ENCODE measurements at places on chromosomes 5 and 9. TPM values are rescaled to one million over a fixed set of nuclear protein-coding genes. Genes with fewer than 3 reads are reported as not detected.
A peak's percentile ranks its signal among the peaks of the same experiment; 100 is the strongest.

DNA sequence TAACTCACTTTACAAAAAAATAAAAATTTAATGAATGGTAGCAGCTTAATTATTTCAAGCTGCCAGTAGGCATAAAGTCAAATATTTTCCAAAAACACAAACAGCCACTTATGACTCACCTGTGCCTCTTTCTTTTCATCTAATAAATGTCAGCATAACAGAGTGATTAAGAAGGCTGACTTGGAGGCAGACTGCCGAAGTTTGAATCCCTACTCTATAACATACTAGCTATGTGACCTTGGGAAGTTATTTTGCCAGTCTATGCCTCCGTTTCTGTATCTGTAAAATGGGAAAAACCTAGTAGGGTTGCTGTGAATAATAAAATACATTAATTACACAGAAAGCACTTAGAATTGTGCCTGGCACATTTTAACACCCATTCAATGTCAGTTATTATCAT, 33.8 kb downstream of the FANCC start:
- no peak for DNase-seq

DNA sequence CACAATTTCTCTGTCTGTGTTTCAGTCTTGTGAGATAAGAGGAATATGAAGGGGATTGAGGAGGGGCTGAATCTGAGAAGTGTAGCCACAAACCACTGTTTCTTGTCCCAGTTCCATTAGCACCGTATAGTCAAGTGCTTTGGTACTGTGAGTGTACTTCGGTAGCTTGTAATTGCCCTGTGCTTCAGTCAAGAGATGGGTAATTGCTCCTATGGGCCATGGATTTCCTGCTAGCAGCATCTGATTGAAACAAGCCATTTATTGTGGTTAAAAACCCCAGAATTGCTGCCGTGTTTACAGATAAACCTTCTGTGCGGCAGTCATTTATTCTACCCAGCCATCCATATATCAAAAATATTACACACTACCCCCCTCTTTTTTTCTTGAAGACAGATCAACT, 98.6 kb downstream of the MAT2B start:
- no peak for DNase-seq

DNA sequence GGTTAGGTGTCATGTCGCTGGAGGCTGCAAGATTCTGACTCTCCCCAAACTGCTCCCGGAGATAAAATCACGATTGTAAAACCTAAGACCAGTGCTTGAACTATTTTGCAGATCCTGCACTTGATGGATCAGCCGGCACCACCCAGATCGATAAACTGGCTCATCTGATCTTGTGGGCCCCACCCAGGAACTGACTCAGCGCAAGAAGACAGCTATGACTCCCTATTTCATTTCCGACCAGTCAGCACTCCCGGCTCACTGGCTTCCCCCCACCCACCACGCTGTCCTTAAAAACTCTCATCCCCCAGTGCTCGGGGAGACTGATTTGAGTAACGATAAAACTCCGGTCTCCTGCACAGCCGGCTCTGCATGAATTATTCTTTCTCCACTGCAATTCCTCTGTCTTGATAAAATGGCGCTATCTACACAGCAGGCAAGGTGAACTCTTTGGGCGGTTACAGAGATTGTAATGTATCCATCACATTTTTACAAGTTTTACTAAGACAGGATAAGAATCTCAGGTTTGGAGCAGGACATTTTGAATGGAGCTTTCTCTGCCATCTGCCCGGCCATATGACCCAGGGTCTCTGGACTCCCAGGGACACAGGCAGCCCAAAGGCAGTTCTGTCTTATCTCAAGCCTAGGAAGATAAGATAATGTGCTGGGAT, 10.6 kb upstream of the PPP1R26 start:
- DNase-seq = no peak

The TAF11L5 gene
- not detected for total RNA-seq

DNA sequence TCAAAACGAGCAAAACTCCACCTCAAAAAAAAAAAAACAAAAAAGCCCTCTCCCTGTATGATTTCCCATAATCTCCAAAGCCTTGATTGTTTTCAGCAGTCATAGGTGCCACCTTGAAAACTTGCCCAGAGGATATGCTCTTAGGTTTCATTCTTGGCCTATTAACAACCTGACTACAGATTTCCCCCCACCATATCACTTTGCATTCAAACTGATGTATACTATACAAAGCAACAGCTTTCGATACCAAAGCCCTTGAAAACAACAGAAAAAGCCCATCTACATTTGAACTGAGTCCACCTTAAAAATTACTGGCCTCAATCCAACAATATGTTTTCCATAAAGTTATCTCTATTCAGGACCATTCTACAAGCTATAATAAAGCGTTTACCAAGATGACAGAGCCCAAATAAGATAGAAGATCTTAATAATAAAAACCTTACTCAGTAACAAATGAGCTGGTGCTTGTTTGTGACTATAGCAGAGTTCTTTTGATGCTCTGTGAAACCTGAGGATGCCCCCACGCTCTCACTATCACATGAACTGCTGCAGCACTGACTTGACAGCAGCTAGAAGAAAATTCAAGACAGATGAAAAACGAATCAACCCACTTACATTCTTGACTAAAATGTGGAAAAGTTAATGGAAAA, 44.4 kb downstream of the FNBP1 start:
- DNase-seq = no peak

The BTNL3 gene
- not detected for total RNA-seq

The FOXD4L5 gene
- total RNA-seq = not detected

The UBAC1 gene
- 53.4 TPM for total RNA-seq

The INSL4 gene
- 0.13 TPM for total RNA-seq

- DNase-seq = no peak
These were observed 12.5 kb downstream of the TMEM8B start for GRCh38 chr9:35841645-35841900.

DNA sequence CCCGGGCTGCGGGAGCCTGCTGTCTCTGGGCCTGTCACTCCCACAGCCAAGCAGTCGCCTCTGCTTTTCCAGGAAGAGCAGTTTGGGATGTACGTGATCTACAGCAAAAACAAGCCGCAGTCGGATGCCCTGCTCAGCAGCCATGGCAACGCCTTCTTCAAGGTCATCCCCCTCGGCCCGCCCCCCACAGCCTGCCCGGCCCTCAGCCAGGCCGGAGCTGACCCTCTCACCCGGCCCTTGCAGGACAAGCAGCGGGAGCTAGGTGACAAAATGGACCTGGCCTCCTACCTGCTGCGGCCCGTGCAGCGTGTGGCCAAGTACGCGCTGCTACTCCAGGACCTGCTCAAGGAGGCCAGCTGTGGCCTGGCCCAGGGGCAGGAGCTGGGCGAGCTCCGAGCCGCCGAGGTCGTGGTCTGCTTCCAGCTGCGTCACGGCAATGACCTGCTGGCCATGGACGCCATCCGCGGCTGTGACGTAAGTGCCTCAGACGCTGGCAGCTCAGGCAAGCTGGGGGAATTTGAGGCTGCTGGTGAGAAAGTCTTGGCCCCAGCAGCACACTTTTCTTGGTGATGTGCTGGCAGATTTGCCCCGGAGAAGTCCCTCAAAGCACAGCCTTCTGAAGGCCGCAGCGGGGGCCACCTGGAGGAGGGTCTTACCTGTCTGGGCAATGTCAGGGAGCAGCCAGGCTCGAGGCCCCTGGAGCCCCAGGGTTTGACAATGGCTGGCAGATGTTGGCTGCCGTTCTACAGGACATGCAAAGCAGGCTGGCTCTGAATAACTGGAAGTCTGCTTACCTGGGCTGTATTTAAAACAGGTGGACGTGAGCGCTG, 20.1 kb upstream of the LRRC14B start:
- DNase-seq = no peak

DNA sequence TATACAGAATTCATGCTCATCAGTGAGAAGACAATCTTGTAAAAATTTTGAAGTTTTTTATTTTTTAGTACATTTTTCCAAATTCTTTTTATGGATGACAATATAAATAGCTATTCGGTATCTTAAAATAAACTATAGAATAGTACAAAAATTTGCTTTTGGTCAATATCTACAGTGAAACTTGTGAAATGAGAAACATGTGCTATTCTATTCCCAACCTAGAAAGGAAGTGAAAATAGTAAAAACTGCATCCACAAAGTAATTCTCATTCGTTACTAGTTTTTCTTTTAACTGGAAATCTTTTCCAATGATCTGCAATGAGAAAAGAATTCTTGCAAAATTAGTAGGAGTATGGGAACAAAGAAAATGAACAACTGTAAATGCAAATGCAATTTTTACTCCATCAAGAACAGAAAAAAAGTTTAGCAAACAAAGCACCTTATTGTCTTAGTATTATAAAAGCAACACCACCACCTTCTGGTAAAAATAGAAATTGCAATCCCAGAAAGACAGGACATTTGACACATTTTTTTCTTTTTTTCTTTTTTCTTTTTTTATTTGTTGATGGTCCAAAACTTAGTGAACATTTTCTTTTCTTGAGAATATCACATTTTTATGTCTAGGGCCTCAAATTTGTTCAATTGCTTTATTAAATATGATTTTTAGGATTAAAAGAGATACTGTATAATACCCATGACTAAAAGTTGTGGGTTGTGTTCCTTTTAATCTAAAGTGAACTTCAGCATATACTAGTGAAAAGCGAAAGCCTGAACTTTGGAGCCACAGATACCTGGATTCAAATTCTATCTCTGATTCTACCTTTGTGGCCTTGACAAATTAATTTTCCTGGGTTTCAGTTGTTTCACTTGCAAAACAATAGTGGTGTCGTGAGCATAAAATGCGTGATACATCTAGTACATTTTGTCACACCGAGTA, 72.3 kb downstream of the SLCO4C1 start:
- peak; percentile 81 for DNase-seq

DNA sequence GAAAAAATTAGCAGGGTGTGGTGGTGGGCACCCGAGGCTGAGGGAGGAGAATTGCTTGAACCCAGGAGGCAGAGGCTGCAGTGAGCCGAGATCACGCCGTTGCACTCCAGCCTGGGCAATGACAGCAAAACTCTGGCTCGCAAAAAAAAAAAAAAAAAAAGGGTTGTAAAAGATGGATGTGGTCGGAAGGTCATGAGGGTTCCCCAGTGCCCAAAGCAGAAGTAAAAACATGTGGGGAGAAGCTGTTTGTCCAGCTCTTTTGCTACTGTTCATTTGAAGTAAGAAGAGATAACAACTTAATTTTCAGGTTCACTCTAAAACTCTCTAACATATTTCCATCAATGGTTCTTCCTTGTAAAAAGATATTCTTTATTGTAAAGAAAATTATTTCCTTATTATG, 57.1 kb upstream of the GOLPH3 start:
- no peak for DNase-seq

The IL31RA gene
- total RNA-seq = not detected

DNA sequence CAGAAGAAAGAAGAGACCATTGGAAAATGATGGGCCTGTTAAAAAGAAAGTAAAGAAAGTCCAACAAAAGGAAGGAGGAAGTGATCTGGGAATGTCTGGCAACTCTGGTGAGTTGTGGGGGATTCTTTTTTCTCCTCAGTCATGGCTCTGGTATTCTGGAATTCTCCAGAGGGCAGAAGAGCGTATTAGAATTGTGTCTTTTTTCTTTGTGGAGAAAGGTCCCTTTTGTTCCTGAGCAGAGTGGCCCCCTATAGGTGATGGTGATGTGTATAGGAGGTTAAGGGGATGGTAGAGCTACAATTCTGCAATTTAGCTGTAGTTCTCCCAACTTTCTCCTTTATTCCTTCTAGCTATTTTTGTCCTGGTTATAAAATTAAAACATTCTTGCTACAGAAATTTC, 1.6 kb upstream of the DHFR start:
- DNase-seq = peak; percentile 64

- DNase-seq = peak; percentile 94
These were observed 60.1 kb upstream of the ZNF608 start for GRCh38 chr5:124806373-124807077.

DNA sequence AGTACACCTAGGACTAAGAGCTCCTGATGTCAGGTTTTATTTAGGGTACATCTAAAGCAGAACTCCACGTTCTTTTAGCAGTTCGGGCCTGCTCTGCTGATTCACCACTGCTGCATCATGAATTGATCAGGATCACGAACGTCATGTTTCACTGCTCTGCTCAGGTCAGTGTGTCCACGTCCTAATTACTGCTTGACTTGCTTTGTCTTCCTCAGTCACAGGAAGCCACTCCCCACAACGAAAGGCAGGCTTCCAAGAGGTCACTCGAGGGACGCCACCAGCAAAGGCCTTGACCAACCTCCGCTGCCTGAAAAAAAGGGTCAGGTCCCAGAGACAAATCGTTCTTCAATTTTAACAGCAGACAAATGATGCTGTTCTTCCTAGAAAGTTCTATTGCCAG, 40.3 kb downstream of the CTNND2 start:
- DNase-seq = no peak

The NOL6 gene
- total RNA-seq = 34.5 TPM

DNA sequence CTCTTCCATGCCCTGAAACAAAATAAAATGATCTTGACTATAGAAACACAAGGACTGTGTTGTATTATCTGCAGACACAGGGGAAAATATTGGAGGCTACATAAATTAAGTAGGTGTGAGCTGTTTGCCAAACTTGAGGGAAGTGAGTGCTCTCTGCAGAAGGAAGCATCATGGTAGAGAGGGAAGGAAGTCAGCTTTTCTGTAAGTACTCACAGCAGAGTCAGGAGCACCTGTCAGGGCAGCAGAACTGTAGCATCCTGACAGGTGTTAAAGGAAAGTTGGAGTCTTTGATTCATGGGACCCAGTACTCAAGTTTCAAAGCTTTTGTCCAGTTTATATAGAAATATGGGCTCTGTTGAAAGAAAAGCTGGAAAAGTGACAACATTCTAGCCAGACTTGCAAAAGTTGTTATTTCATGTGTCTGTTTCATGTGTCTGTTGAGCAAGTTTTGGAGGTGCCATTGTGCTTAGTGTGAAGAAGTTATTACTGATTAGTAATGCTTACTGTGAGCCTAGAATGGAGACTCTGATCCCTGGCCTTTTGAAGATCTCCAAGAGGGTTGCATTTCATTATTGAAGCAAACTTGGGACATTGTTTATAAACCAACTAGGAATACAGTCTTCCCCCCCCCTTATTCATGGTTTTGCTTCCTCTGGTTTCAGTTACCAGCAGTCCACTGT, 194.7 kb downstream of the SPATA31D1 start:
- no peak for DNase-seq

GRCh38 chr9:6838158-6838557, 80.4 kb downstream of the KDM4C start:
- DNase-seq = peak; percentile 62

DNA sequence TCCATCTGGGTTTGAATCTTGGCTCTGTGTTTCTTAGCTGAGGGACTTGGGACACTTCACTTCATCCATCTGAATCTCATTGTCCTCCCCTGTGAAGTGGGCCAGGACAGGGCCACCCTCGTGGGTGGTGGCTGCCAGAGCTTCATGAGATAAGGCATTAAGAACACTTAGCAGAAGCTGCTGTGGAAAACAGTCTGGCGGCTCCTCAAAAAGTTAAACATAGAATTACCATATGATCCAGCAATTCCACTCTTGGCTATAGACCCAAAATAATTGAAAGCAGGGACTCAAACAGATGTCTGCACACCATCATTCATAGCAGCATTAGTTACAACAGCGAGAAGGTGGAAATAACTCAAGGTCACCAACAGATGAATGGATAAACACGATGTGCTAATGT, 42.4 kb upstream of the GGTA1 start:
- DNase-seq = no peak
